ENCODE measurements at places on chromosomes 6 and 20.

- DNase-seq = no peak
Observed at GRCh38 chr6:168280020-168280898, 39.3 kb downstream of the DACT2 start.

GRCh38 chr6:77326029-77326428, 137.3 kb downstream of the HTR1B start:
- no peak for DNase-seq

- DNase-seq = no peak
Observed at GRCh38 chr20:63790572-63791168, 40.4 kb downstream of the ZBTB46 start.

DNA sequence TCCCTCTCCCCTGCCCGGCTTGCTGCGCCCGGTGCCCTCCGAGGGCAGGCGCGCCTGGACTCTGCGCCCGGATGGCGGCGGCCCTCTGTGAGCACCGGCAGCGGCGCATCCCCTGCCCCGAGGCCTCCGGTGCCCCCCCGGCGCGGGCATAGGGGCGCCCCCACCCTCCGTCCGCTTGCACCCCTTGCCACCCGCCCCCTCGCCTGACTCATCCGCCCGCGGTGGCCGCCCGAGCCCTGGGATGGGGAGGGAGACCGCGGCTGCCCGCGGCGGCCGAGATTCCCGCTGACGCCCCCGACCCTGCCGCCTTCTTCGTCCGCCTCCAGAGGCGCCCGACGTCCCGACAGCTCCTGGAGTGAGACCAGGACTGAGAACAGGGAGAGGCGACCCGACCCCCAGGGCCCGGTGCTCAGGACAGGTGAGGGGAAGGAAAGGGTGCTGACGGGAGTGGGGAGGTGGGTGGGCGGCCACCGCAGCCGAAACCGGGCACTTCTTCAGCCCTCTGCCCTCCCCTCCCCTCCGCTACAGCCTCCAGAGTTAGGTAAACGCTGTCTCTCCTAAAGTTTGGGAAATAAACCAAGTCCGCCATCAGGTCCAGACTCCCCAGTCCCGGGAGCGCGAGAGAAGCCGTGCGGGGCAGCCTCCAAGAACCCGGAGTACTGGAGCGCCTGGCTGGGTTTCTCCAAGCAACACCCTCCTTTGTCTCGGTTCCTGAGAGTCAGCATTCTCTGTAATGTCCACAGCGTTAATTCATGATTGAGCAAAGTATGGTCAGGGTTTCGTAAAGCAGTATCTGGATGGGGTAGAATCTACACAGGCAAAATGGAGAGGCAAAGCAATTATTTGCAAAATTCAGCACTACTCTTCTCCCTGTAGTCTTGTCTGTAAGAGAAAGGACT, 539 bp downstream of the TMEM200A start:
- no peak for DNase-seq

- DNase-seq = no peak
Observed at GRCh38 chr20:38883081-38883980, 42.9 kb upstream of the FAM83D start.

DNA sequence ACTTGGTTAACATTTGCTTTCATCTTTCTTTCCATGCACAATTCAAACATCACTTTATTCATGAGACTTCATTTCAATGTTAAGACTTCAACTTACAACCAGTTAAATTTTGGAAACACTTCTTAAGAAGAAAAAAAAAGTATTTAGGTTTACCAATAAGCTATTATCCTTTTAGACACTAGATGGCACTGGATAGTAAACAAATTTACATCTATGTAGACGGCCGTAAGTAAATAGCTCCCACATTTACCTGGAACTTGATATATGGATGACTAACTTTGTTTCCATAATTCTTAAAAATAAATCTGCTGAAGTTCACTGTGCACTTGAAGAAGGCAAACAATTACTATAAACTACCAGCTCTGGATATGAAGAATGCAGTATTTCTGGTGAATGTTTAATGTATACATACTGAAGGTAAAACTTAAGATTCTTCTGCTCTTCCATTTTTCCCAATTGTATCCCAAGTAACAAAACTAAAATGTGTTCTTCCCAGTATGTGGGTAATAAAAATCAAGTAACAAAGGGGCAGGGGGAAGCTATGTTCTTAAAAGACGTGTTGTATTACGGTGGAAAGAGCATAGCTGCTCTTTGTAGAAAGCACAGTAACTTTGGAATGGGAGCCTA, 130.6 kb upstream of the C6orf118 start:
- no peak for DNase-seq

DNA sequence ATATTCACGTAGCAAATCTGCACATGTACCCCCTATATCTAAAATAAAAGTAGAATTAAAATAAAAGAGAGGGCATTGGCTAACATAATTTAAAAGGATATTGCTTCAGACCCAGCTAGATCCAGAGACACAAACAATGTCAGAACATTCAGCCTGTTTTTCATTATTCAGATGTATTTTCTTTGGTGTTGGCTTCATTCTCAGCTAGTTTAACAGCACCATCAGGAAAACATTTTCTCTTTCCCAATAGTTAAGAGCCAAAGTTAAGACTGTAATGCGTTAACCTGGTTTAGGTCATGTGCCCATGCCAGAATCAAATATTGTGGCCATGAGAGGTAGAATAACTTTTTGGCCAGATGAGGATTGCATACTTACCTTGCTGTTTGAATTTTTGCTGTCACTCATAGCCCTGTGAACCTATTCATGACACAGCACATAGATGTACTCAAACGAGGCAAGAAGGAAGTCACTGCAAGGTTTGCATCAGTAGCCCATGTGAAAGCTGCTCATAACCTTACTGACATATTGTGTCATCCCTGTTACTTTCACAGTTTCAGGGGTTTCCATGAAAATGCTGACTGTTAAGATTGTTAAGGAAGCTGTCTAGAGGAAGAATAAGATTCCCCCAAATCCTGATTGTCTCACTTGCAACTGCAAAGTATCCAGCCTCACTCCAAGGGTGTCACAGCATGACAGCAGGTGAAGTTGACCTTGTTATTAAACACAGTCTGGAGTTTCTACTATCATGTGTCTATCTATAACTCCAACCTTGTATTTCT, 233.1 kb downstream of the PACRG start:
- no peak for DNase-seq

Data from stimulated activated CD4-positive, alpha-beta T cell treated with anti-CD3 and anti-CD28 coated beads, Interleukin-1b, Interleukin-23, amount 100 ng/mL, for 1 hour (primary cell).